ENCODE measurements at places on chromosomes 7 and 10.

GRCh38 chr10:4807761-4808507 is 18.1 kb upstream of the AKR1E2 start:
- H3K4me3 ChIP-seq = no peak overlapping the region
- H3K36me3 ChIP-seq = no peaks in the 10 kb centered on the region
- peaks cover 13% of the 10 kb centered on the region for H3K27me3 ChIP-seq
- H3K27ac ChIP-seq = no peak overlapping the region
- no peak for DNase-seq

DNA sequence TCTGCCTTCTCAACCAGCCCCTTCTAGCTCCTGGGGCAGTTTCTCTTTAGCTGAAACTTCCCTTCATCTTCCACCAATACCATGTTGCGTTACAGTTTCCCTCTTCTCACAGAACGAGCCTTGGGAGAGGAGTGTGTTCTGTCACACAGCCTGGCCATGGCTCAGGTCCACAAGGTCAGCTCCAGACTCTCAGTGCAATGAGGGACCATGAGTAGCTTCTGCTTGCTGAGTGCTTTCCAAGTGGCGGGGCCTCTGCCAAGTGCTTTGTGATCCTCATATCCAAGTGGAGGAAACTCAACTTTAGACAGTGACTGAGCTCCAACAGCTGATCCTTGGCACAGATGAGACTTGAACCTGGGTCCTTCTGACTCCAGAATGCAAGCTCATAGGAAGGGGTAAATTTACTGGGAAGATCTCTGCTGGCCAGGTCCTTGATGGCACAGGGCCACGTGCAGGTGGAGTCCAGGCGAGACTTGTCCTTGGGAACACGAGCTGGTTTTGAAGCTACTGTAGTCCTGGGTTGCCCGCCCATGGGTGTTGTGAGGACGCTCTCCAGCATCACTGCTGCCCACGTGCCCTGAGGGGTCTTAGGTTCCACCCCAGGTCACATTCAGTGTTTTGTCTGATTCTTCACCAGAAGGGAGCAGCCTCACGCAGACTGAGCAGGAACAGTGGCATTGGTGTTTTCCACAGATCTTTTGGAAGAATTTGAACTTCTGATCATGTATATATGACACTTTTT is 238.0 kb downstream of the EBF3 start:
- peaks cover 8% of the 10 kb centered on the region for H3K36me3 ChIP-seq
- no peaks in the 10 kb centered on the region for H3K4me1 ChIP-seq
- no peak overlapping the region for H3K27ac ChIP-seq
- H3K27me3 ChIP-seq = no peaks in the 10 kb centered on the region

- H3K27ac ChIP-seq = no peak overlapping the region
- no peaks in the 10 kb centered on the region for H3K4me1 ChIP-seq
- no peak overlapping the region for H3K4me3 ChIP-seq
- no peak for DNase-seq
Measured at GRCh38 chr7:88146616-88147015, 73.2 kb downstream of the SRI start.

DNA sequence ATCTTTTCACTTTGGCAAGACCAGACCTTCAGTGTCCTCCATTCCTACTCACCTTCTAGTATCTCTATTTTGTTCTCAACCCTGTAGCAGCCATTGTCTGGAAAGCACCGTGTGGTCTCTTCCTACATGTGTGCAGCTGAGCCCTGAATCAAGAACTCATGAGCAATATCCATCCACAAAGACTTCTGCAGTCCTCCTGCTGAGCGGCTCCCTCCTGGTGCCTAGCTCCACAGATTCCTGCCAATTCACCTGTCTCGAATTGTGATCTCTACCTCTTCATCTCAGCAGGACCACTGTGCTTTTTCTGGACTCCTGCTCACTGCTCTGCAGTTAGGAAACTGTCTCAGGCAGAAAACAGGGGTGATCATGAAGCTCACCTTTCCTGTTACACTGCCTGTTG is 118.8 kb downstream of the RELN start:
- DNase-seq = no peak
- H3K4me1 ChIP-seq = no peaks in the 10 kb centered on the region
- no peaks in the 10 kb centered on the region for H3K36me3 ChIP-seq

DNA sequence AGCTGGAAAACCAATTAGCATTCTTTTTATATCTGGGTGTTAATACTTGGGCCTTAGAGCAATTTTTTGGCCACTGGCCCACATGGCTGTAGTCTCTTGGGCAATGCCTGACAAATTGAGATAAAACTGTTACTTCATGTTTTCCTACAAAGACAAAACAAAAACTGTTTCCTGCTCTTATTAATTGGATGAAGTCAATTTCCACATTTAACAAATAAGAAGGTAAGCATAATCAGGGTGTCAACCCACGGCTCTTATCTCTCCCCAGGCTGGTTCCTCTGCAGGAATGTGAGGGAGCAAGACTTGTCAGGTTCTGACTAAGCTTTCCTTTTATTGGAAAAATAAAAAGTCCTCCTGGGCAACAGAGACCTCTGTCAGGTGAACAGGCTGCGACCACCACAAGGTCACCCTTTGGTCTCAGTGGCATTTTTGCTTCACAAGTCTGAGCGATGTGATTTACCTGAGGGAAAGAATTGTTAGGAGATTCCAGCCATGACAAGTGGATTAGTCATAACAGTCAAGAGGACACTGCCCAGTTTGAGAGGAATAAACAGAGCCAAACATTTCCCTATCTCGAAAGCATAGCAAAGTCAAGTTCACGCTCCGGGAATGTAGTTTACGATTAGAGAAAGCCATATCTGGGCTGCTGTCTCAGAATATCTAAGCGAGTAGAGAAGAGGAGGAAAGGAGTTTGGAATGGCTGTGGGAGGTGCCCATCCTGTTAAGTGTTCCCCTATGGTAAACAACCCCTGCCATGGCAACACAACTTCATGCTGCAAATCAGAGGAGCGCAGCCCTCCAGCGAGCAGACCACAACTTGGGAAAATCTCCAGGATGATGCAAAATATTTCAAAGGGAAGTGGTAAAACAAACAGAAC is 144.4 kb downstream of the TES start:
- no peaks in the 10 kb centered on the region for H3K36me3 ChIP-seq
- H3K4me3 ChIP-seq = no peak overlapping the region
- no peak overlapping the region for H3K27ac ChIP-seq
- DNase-seq = no peak
- H3K27me3 ChIP-seq = peaks cover 2% of the 10 kb centered on the region
- no peaks in the 10 kb centered on the region for H3K4me1 ChIP-seq

DNA sequence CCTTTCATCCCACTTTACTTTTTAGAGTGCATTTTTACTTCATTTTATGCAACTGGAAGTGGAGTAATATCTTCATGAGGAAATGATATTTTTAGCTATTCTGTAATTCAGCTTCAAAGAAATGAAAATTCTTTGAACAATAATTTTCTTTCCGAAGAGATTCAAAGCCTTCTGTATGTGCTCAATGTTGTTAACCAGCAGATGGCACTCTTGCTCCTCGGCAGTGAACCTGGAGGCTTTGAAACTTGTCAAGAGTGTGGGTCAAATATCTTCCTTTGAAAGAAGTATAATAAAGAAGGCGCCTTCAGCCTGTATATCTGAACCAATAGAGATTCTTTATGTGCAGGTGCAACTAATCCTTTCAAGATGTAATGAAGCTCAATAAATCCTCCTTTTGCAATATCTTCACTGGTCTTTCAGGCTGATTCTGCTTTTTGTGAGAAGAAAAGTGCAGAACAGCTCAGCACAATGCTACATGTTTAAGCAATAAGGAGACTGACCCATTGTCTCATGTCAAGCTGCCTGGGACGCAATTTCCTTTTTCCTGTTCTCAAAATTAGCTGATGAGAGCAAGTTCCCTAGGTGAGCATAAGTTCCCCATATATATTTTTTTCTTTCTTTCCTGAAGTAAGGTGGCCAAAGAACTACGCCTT is 258.4 kb downstream of the SEMA3A start:
- no peak overlapping the region for H3K27ac ChIP-seq
- H3K27me3 ChIP-seq = peaks cover 4% of the 10 kb centered on the region
- peak; percentile 33 for DNase-seq
- H3K4me1 ChIP-seq = peaks cover 2% of the 10 kb centered on the region

DNA sequence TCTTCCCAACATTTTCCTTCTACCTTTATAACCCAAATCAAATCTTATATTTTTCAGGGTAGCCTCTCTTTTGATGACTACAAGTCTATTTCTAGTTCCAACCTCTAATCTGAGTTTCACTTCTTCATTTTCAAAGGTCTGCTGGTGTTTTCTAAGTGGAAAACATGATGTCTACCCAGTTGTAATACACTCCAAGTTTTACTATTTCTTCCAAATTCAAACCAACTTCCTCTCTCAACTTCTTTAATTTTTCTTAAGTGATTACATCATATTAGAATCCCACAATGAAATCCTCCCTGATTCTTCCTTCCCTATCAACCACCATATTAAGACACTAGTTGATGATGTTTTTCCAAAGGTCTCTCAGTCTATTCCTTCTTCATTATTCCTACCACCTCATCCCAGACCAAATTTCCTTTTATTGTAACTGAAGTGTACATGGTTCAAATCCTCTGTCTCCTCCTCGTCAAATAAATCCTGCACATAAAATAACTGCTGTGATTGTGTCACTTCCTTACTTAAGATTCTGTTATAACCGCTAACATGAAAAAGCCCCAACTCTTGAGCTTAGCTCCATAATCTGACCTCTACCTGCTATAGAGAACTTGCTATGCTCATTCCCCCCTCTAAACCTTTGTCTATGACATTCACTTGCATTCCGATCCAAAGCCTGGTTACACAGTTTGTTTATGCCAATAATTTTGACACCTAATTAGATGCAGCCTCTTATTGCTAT is 12.7 kb downstream of the TAS2R38 start:
- no peak for DNase-seq
- H3K27ac ChIP-seq = no peak overlapping the region
- no peaks in the 10 kb centered on the region for H3K36me3 ChIP-seq
- H3K27me3 ChIP-seq = peaks cover 3% of the 10 kb centered on the region

DNA sequence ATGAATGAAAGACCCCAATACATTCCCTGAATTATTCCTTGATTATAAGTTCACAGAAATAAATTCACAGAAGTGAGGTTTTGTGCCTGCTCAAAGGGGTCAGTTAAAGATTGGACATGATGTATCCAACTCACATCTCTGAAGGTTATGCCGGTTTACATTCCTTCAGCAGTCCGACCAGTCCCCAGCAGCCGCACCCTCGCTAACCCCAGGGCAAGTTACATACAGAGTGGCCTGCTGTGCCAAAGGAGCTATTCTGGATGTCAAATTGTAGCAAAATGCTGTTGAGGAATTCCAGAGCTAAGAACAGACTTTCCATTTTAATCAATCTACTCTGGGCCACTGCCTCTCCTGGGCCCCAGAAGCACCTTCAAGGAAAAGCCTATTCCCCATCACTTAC is 20.3 kb downstream of the PSAP start:
- peaks cover 28% of the 10 kb centered on the region for H3K36me3 ChIP-seq
- H3K27ac ChIP-seq = no peak overlapping the region
- no peaks in the 10 kb centered on the region for H3K27me3 ChIP-seq

- no peaks in the 10 kb centered on the region for H3K4me1 ChIP-seq
- H3K27me3 ChIP-seq = no peaks in the 10 kb centered on the region
- no peak overlapping the region for H3K27ac ChIP-seq
- H3K36me3 ChIP-seq = no peaks in the 10 kb centered on the region
Measured at GRCh38 chr7:15313361-15313760, 248.5 kb downstream of the AGMO start.

GRCh38 chr10:126629925-126630624 is 40.4 kb downstream of the C10orf90 start:
- no peaks in the 10 kb centered on the region for H3K27me3 ChIP-seq
- no peaks in the 10 kb centered on the region for H3K36me3 ChIP-seq
- no peak overlapping the region for H3K27ac ChIP-seq

DNA sequence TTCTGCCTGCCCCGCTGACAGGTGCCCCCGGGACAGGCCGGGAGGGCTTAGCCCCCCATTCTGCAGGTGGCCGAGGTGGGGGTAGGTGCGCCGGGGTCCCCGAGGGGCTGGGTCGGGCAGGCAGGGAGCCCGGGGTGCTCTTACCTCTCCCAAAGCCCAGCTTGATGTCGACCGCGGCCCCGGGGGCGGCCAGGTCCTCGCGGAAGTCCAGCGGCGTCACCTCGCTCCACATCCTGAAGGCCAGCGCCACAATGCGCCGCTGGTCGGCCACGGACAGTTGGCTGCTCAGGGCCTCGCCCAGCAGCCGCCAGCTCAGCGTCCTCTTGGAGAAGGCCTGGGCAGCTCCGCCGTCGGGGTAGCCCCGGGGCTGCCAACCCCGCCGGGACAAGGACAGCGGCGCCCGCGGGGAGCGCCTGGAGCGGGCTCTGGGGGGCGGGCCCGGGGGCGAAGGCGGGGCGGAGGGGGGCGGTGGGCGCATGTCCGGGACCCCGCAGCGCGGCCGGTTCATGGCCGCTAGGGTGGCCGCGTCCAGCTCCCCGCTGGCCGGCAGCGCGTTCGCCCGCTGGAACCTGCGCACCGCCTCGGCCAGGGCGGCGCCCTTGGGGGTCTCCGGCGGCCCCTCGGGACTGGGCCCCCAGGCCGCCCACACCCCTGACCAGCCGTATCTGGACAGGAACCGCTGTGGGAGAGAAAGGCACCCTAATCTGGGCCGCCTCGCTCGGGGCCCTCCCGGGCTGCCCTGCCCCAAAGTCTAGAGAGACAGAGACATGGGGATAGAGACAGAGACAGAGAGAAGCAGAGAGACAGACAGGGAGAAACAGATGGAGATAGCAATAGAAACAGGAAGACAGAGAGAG is 1.7 kb downstream of the MMP21 start:
- H3K27ac ChIP-seq = no peak overlapping the region
- peaks cover 2% of the 10 kb centered on the region for H3K36me3 ChIP-seq
- H3K4me1 ChIP-seq = no peaks in the 10 kb centered on the region
- no peaks in the 10 kb centered on the region for H3K27me3 ChIP-seq
- H3K4me3 ChIP-seq = no peak overlapping the region

GRCh38 chr10:114974625-114975024 is 36.6 kb downstream of the TRUB1 start:
- H3K4me3 ChIP-seq = no peak overlapping the region
- peaks cover 8% of the 10 kb centered on the region for H3K4me1 ChIP-seq
- H3K27me3 ChIP-seq = no peaks in the 10 kb centered on the region
- H3K27ac ChIP-seq = no peak overlapping the region
- peaks cover 13% of the 10 kb centered on the region for H3K36me3 ChIP-seq
- DNase-seq = no peak

GRCh38 chr7:97801108-97801507 is 69.2 kb downstream of the TAC1 start:
- no peaks in the 10 kb centered on the region for H3K4me1 ChIP-seq
- H3K27ac ChIP-seq = no peak overlapping the region
- H3K27me3 ChIP-seq = no peaks in the 10 kb centered on the region
- no peaks in the 10 kb centered on the region for H3K36me3 ChIP-seq
- no peak overlapping the region for H3K4me3 ChIP-seq
- DNase-seq = no peak

GRCh38 chr10:44393051-44393630 is 8.2 kb upstream of the CXCL12 start:
- H3K36me3 ChIP-seq = no peaks in the 10 kb centered on the region
- H3K4me3 ChIP-seq = no peak overlapping the region
- H3K27me3 ChIP-seq = peaks cover 16% of the 10 kb centered on the region
- H3K27ac ChIP-seq = no peak overlapping the region
- DNase-seq = no peak
